ENCODE measurements at places on chromosomes 2 and 18.

DNA sequence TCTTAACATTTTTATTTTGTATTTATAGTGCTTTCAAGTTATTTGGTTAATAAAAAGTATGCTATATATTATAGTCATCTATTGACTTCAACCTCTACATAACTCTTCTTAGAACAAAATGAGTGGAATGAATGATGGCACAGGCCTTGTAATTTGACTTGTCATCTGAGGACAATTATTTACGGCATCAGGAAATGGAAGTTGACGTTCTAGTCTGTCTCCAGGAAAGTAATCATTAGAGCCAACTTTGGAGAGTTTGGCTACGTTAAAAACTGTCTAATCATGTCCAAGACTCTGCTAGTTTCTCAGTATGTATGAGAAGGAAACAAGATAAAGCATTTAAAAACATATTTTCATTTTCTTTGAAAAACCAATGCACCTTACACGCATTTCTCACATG lies 353.6 kb downstream of the ARHGAP15 start:
- DNase-seq, result no peak

GRCh38 chr2:86695053-86695691 lies 24.9 kb upstream of the RMND5A start:
- no peak for DNase-seq

- DNase-seq, result no peak
Observed at GRCh38 chr18:25669741-25670140, 317.8 kb upstream of the ZNF521 start.

GRCh38 chr2:76567478-76567877 lies 856.8 kb upstream of the GCFC2 start:
- no peak for DNase-seq

DNA sequence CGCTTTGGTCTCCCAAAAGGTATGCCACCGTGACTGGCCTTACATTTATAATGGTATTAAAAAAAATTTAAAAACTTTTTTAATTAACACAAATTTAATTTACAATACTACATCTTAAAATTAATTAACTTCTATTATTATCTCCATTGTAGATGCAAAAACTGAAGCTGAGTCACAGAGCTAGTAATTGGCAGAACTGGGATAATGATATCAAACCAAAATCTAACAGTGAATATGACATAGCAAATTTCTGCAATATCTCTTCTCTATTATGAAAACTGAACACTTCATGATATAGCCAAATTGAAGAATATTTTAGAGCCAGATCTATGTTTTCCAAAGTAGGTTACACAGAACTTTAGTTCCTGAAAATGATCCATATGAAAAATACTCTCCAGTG lies 66.4 kb upstream of the CHAC2 start:
- DNase-seq, result no peak

GRCh38 chr2:190888449-190888848 lies 7.8 kb downstream of the GLS start:
- no peak for DNase-seq

- DNase-seq, result no peak
Observed at GRCh38 chr2:196486146-196486545, 153.4 kb upstream of the CCDC150 start.

DNA sequence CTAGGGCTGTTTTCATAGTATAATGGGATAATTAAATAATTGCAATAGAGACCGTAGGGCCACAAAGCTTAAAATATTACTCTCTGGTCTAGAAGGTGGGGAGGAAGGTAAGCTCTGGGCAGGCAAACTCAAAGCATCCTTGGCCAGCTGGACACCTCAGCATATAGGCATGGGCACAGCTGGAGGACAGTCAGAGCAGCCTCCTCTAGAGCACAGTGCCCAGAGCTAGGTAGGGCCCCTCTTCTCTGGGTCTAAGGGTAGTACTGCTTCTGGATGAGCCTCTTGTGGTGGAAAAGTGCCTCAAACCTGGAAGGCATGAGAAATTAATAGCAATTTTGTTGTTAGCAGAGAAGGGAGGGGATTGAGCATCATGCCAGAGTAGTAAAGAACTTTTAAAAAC lies 291.3 kb upstream of the FBXO11 start:
- DNase-seq, result no peak

GRCh38 chr2:69601179-69601612 lies 42.3 kb downstream of the AAK1 start:
- peak; percentile 74 for DNase-seq

DNA sequence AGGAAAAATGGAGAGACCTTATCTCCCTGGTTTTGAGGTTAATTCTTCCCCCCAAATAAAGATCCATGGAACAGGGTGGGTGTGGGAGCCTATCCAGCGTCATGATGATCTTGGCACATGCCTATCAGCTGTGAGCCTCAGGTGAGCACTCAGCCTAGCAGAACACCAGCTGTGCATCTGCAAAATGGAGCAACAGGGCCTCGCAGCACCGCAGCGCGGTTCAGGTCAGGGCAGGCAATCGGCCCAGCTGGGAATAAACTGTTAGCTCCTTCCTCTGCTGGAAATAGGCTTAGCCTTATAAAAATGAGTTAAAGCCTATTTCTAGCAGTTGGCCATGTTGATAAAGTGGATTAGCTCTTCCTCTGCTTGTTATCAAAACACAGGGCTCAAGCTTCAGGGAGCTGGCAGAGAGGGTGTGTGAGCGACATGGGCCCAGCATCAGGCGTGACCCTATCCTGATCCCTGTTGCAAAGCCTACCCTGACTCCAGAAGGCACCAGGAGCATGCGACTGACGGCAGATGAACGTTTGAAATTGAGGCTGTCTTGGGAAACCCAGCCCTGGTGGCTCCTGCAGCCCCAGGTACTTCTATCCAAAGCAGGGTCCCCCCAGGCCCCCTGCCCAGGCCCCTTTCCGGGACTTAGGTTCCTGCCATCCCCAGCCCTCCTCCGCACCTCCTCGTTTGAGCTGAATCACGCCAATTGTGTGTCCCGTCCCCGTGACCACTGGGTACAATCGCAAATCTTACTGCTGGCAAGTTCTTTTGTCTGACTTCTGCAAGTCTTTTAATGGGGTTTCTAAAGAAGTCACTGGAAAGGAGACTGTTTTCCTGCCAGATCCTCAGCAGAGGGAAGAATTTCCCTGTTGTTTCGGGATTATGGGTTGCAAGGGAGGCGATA lies 35.4 kb downstream of the ARHGEF4 start:
- DNase-seq, result no peak

DNA sequence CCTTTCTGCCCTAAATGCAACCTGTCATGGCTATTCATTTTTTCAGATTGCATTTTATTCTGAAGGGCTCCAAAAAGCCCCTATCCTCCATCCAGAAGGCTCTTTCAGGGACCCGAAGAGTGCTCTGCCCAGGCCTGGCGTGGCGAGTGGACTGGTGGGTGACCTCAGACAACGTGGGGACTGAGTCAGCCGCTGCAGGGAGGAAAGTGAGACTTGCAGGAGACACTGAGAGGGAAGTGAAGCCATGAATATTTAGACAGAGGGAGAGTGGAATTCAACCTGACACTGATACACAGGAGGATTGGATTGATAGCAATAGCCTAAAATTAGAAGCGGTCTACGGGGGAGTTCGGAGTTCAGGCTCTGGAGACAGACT lies 63.6 kb upstream of the SIX2 start:
- no peak for DNase-seq

GRCh38 chr2:124081154-124081716 lies 56.1 kb downstream of the CNTNAP5 start:
- no peak for DNase-seq

DNA sequence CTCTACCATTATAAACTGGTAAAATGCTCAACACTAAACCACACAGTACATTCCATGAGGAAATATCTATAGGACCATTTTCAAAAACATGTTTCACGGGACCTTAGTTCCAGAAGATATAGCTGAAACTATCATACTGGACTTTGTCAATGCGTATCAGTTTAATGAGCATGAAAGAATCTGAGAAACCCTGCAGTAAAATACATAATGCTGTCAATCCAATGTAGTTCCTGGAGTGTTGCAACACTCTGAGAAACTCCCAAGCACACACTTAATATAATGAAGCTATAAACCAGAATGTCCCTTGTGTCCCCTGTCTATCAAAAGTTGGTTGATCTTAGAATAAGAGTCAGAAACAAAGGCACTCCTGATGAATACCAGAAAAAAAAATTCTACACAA lies 16.2 kb downstream of the IWS1 start:
- no peak for DNase-seq

DNA sequence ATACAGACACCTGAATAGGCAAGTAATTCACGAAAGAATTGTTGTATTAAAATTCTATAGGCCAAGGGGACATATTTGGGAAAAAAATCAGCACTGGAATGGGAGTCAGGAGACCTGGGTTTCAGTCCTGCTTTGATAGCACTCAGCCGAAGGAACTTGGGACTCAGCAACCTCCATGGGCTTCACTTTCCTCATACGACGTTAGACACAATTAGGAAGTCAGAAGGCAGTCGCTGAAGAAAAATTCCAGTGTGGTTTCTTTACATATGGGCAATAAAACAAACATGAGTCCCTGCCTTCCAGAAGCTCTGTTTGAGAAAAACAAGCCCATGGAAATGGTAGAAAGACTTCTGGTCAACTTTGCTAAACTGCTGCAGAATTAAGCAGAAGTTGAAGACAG lies 15.1 kb upstream of the CYRIA start:
- DNase-seq, result no peak

DNA sequence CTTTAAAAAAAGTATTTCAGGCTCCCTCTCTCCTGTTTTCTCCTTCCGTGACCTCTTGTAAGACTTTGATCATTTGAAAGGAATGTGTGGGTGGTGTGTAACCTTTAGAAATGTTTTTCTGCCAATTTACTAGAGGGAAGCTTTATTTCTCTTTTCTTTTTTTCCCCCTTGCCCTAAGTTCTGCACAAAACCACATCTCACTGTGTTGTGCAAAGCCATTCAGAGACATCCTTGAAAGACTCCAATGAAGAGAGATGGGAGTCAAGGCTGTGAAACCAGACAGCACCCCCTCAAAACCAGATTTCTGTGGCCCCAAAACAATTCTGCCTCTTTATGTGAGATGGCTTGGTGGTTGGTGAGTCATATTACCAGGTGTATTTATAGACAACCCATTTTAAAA lies 184.6 kb upstream of the ERBB4 start:
- DNase-seq, result no peak

GRCh38 chr2:37026050-37026449 lies 58.1 kb downstream of the HEATR5B start:
- DNase-seq, result no peak

DNA sequence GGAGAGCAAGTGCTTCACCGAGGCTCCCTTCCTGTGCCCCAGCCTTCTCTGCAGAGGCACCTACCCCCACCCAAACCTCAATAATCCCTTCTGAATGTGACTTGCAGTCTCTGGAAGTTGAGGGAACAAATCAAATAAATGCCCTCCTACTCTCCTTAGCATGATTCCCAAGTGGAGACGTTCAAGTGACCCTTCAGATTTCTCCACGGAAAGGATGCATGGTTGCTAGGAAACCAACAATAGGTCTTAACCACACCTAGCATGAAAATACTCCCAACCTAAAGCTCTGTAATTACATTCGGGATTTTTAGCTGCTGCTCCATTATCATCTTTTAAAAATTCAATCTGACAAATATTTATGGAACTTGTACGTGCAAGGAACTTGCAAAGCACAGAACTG lies 50.2 kb upstream of the CABLES1 start:
- DNase-seq, result no peak

GRCh38 chr18:41922841-41923240 lies 32.2 kb upstream of the PIK3C3 start:
- DNase-seq, result no peak

- peak; percentile 57 for DNase-seq
Observed at GRCh38 chr2:173652767-173653431, 298.2 kb downstream of the CDCA7 start.

DNA sequence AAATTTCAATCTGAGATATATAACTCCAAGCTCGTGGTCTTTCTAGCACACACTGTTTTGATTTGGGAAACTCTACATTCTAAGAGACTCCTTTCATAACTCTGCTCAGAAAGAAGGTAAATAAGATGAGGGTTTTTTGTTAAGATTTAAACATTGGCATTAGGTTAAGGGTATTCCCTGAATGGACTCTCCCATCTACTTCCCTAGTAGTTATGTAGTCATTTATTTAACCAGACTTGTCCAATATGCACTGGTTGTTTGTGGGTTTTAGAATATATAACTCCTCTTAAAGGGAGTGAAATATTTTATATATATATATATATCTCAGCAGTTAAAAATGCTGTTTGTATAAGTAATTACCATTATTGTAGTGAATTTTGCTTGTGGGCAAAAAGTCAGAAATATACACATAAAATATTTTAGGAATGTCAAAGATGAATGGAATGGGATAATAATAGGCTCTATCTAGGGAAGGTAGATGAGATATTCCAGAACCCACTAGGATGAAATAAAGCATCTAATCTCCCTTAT lies 61.5 kb upstream of the WDR75 start:
- no peak for DNase-seq

- no peak for DNase-seq
Observed at GRCh38 chr2:120858361-120859106, 122.9 kb downstream of the GLI2 start.

DNA sequence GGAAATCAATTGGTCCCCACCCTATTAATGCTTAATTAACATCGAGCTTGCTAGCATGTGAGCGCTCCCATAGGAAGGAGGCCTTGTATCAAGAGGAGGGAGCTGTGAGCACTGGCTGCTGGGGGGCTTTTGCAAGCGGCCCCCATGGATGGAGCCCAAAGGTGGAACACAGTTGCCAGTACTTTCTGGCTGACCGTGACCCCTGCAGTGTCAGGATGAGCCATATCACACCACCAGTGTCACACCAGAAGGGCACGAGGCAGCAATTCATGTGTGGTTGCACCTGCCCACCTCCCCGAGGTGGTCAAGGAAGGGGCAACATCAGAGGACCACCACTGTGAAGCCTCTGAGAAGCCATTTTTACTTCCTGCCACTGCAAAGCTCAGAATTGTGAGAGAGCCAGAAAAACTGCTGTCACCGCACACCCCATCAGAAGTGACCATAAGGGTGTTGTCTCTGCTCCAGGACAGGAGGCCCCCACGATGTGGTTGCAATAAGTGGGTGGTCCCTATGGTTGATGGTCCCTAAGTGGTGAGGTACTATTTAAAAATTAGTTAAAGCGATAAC lies 99.8 kb upstream of the RAB6C start:
- DNase-seq, result no peak

DNA sequence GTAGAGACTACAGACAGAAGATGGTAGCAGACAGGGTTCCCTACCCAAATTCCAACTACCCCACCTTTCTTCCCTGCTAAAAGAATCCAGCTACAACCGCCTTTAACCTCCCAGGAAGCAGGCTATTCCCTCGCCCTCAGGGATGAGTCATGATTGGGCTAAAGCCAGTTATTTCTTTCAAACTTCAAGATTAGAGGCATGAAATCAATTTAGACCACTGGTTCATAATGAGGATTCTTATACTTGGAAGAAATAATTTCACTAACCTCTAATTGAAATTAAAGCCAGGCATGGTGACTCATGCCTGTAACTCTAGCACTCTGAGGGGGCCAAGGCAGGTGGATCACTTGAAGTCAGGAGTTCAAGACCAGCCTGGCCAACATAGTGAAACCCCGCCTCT lies 20.0 kb downstream of the TRIP12 start:
- peak; percentile 71 for DNase-seq
